ENCODE measurements at places on chromosomes 3 and 15.

GRCh38 chr3:3599016-3599415, 200.2 kb upstream of the LRRN1 start:
- no peak for DNase-seq

DNA sequence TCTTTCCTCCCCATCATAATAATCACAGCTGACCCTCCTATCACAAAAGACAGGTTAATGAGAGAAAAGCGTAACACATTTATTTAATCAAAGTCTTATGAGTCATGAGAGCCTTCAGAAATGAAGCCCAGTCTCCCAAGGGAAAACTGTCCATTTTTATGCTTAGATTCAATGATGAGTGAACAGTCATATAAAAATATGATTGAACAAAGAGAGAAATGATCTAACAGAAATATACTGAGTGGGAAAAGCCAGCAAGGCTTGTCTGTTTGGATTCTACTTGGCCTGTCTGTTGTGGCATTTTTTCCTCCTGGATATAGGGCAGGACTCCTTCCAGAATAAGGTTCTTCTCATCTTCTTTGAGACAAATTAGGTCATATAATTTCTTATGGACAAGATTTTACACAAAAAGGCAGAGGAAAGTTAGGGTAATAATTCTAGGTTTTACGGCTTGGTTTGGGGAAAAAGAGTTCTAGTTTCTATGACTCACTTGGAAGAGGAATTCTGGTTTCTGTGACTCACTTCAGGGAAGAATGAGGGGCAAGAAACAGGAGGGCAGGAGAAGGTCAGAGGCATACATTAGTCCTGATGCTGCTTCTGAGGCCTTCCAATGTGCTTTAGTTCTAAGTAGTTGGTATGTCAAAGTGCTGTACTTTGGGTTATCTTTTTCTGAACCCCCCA, 534.2 kb downstream of the ZIC1 start:
- DNase-seq = no peak

GRCh38 chr3:46904303-46905212, 27.0 kb downstream of the PTH1R start:
- no peak for DNase-seq

DNA sequence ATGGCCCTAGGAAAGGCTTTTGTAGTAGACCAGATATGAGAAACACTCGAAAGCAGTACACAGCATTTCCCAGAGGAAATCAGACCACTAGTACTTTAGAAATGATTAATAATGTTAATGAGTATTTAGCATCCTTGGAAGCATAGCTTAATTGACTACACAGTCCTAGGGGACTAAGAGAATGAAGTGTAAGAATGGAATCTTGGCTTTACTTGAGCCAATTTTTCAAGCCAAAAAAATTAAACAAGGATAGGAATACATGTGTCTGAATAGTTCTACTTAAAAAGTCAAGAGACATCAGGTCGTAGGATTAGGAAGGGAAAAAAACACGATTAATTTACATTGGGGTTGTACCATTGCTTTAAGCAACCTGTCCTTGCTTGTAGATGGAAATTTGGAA, 38.2 kb downstream of the DPPA2 start:
- DNase-seq = no peak

DNA sequence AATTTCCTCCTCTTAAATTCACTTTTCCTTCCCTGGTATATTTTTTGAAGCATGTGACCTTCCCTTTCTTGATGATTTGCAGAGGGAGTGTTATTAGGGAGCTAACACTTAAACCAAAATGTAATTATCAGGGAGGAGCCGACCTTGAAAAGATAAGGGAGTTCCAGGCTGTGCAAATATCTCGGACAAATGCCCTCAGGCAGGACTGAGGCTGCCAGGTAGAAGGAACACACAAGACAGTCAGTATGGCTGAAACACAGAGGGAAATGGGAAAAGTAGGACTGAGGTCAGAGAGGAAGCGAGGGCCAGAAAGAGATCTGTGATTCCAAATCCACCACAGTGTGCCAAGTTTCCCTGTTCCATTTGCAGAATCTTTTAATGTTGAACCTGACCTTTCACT, 221.0 kb downstream of the CNTN3 start:
- no peak for DNase-seq

- no peak for DNase-seq
These were observed 129.4 kb downstream of the PGPEP1L start for GRCh38 chr15:98878172-98878571.

DNA sequence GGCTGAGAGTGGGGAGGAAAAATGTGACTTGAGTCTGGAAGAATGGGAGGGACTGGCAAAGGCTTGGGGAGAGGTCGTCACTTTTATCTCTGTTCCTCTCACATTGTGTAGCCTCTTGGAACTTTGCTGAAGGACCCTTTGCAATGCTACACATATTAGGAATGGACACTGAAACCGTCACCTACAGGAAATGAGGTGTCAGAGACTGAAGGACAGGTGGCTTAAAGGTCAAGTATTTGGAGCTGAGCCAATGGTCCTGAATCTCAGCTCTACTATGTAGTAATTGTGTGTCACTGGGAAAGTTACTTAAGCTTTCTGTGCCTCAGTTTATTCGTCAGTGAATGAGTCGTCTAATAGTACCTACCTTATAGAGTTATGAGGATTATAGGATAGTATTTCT, 14.7 kb downstream of the MCTP2 start:
- no peak for DNase-seq

DNA sequence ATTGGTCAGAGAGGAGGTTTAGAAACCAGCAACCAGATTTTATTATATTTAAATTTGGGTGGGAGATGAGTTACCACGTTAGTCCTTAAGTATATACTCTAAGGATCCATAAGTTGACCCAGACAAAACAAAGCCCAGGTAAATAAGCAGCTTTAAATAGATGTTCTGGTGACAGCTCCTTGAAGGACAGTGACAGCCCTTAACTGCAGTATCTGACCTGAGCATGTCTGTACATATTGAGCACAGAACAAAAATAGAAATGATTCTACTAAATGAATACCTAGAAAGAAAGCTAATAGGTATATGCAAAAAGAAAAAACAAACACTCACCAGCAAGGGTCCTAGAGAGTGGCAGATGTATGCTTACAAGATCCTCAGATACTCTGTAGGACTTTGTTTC, 63.0 kb downstream of the UBR1 start:
- no peak for DNase-seq

DNA sequence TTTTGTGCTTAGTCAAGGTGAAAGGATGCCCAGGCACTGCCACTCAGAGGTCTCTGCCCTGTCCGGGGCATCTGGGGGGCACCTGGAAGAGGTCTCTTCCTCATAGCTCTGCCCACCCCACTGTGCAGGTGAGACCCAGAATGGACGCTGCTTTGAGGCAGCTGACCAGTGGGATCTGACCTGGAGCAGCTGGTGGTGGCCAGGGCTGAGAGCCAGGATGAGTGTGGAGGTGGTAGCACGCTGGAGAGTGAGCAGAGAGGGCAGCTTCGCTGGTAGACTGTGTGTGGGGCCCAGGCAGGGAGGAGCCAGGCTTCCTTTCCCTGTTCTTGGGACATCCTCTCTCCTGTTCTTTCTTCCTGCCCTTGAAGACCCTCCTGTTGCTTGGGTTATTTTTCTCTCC, 32.2 kb upstream of the PLA2G4E start:
- no peak for DNase-seq

- no peak for DNase-seq
These were observed 33.2 kb downstream of the MKRN2 start for GRCh38 chr3:12590096-12590495.

- no peak for DNase-seq
These were observed 346.1 kb downstream of the CHST2 start for GRCh38 chr3:143465666-143466065.

All from stimulated activated CD4-positive, alpha-beta T cell treated with anti-CD3 and anti-CD28 coated beads, Interleukin-12 subunit alpha, Interleukin-12 subunit beta, amount 100 ng/mL, for 4 hours (primary cell).